ENCODE measurements at places on chromosomes 7 and 10.

DNA sequence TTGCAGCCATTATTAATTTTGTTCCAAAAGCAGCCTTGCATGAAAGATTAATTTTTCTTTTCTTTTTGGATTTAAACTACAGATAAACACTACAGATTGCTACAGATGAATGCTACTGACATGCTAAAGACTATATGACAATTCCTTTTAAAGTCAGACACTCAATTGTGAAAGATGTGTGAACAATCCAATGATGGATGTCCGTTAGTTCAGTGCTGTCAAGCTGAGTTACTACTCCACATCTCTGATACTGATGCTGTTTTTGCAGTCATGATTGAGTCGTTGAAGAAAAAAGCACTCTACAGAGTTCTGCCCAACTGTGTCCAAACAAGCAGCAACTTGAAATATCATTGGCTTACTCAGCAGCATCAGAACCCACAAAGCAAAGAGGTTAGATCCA, 146.8 kb downstream of the OTUD1 start:
- DNase-seq: no peak

DNA sequence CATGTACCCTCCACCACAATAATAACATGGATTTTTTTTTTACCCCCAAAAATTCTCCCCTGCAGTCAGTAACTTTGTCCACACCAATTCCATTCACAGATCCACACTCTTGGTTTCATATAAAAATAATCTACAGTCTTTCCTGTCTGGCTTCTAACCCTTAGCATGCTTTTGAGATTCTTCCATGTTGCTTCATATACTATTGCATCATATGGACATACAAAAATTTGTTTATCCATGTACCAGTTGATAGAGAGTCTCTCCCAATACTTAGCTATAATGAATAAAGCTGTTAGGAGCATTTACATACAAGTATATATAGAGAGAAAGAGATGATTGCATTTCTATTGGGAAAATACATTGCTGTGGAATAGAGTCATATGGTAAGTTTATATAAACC, 575.0 kb downstream of the XPNPEP1 start:
- no peak for DNase-seq

DNA sequence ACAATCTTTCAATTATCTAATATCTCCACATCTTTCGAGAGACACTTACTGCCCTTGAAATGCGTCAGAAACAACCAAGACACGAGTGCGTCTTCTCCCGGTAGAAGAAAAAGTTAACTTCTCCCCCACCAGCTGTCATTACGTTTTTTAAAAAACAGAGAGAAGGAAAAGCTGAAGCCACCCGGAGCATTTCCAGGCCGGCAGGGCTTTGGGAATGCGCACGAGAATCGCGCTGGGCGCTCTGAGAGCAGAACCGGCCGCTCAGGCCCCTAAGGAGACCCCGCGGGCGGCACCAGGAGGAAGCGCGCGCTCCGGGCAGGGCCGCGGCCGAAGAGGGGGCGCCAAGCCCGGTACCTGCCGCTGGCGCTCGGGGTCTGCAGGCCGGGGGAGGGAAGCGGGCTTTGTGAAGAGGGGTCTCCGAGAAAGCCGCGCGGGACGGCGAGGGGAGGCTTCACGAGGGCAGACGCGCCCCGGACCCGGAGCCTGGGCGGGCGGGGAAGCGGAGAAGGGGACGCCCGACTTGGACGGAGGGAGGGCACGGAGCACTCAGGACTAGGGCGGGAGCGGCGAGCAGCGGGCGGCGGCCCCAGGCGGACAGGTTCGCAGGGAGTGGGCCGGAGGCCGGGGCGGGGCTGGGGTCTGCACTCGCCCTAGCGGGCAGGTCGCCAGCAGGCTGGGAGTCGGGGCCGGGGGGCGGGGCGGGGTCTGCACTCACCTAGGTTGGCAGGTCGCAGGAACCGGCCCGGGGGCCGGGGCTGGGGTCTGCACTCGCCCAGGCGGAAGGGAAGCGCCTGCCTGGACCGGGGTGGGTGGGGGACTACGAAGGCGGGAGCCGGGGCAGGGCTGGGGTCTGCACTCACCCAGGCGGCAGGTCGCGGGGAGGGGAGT, 932 bp downstream of the ESYT2 start:
- no peak for DNase-seq

DNA sequence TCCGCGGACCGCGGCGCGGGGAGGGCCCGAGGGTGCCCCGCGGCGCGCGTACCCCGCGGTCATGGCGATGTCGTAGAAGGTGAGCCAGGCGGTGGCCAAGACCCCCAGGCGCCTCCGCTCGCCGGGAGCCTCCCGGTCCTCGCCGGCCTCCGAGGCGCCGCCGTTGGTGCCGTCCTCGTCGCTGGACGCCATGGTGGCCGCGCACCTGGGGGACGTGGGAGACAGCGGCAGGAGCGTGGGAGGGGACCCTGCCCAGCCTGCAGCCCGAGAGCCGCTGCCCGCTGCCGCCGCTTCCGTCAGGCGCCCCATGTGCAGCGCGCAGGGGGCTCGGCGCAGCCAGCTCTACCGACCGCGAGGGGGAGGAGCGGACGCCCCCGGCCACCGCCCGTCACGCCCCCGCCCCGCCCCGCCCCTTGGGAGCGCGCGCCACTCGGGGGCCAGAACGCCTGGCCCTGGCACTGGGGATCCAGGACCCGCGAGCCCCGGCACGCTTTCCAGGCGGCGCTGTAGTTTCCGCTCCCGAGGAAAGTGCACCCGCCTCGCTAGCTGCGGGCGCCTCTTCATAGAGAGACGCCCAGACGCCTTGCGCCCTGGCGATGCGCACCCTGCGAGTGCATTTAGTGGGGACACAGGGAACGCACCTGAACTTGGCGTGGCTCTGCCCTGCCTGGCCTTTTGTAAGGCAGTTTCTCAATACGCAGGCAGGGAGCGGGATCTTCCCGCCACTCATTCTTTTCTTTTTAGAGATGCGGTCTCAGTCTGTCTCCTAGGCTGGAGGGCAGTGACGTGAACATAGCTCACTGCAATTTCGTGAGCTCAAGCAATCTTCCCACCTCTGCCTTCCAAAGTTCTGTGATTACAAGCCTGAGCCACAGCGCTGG, at the start of gene HACD1:
TSS of gene HACD1 (minus strand) at position 344 of the 881 bp plus-strand sequence. CDS start at position 309, 35 bp downstream.
- DNase-seq: peak; percentile 55

- no peak for DNase-seq
Observed at GRCh38 chr10:126060261-126060931, 164.0 kb downstream of the FANK1 start.

DNA sequence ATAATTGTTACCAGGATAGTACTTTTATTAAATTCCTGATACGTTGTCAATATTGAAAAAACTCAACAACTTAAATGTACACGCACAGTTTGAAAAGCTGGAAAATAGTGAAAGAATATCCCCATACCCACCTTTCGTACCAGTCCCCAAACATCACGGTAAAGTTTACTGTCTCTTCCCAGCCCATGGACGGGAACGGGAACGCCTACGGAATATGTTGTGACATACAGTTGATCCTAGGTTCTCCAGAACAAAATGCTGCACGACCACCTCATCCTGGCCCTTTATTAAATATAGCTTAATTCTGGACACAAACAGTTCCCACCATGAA, 527 bp upstream of the BCAP29 start:
- no peak for DNase-seq

- DNase-seq: no peak
Observed at GRCh38 chr7:142083605-142084004, 27.9 kb upstream of the MGAM2 start.

- DNase-seq: no peak
Observed at GRCh38 chr7:117951691-117952280, 78.5 kb upstream of the CTTNBP2 start.

DNA sequence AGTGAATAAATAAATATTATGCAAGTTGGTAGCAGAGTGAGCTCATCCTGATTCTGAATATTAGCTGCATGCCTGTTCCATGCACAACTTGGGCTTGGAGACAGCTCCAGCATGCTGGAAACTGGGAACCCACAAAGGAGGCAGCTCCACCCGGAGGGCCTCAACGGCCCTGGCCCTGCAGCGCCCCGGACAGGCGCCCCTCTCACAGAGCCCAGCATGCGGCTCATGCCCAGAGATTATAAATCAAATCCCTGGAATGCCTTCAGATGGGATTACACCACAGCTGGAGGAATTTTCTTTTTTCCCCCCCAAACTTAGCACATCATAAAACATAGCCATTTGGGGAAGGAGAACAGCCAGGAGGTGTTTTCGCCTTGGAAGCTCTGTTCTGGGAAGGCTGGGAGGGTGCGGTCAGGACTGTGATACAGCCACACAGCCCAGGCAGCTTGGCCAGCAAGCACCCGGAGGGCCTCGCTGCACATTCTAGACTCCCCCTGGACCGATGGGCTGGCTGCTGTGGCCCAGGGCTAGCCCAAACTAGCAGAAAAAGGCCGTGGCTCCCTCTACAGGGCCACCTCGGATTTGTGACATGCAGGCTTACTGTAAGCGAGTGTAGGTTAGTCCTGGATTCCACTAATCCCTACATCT, 102.4 kb downstream of the PTPN20 start:
- no peak for DNase-seq

DNA sequence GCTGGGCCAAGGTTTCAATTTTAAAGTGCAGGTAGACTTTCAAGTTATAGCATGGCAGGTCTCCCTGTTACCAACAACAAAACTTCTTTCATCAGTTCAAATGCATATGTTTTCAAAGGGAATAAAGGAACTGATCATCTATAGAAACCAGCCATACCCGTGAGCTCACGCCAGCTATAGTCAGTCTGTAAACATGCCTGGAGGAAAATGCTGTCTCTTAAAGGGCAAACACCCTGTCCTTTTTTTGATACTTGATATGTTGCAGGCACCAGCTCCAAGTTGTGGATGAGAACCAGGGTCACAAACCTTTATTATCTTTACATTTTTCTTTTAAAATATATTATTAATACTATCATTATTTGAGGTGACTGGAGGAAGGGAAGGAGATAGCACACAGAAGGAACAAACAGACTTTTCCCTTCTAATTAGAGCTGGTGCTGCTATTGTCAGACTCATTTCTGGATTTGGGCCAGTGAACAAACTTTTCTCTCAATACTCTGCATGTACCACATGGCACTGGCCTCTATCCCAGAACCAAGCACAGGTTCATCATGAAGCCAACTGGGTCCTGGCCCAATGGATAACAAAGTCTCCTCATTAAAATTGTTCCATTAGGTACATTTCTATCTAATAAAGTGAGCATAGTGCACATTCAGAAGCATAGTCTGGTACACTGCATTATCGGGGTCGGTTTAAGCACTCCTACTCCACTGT, 1102.4 kb downstream of the SORCS3 start:
- DNase-seq: no peak

DNA sequence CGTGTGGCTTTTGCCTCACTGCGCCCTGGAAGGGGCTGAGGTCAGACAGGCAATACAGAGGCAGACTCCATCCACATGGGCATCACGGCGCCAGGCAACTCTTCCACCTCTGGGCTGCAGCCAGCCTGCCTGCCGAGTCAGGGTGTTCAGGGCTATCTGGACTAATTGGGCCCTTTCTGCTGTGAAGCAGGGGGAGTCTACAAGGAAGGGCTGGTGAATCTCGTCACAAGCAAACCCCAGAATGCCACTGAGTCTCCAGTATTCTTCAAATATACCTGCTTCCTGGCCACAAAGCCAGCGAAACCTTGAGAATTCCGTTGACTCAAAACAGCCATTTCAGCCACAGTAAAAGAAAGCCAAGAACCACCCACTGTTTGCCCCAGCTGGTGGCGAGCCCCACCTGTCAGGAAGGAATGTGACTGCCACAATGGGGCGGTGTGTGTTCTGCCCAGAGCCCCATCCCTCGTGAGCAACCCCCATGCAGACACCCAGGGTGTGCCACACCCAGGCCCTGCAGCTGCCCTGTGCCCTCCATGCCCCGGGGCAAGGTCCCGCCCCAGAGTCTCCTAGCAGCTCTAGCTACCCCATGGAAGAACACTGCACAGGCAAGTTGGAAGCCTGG, 117.3 kb downstream of the FAM53B start:
- DNase-seq: peak; percentile 49

GRCh38 chr10:114544045-114544659, 113.9 kb downstream of the ABLIM1 start:
- peak; percentile 30 for DNase-seq

GRCh38 chr7:137670222-137671064, 176.3 kb downstream of the DGKI start:
- DNase-seq: no peak
